Astrocyte of the cerebellum (primary cell): ENCODE measurements at places on chromosomes 5 and 9.

DNA sequence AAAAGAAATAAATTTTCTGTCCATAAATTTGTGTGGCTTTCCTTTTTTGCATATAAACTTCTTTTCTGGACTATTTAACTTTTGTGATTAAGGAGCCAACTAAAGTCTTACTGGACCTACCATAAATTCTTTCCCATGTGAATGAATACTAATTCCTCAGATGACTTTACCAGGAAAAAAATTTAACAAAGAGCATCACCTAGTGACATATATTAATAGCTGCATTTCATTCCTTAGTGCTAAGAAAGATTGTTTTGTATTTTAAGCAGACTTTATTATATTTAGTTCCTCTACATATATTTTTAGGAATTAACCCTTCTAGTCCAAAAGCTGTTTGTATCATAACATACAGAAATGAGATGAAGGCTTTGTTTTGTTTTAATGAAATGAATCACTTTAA lies 64.4 kb downstream of the C9orf85 start:
- DNase-seq: no peak

- DNase-seq: no peak
Measured at GRCh38 chr9:21796768-21797167, 5.7 kb upstream of the MTAP start.

DNA sequence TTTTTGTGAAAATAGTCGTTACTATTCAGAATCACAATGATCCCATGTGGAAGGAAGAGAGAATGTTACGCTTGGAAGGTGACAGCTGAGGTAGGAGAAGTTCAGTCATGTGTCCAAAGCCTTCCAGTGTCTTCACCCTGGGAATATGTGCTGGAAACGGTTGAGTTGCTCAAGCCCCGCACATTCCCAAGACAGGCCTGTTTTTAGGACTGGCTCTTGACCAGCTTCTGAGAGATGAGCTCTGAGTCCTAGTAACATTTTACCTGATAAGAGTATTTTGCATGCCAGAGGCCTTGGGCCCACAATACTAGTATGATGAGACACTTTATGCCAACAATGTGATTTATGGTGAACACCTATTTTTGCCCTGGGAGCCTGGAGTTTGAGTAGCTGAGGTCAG lies 101.7 kb downstream of the LMNB1 start:
- DNase-seq: no peak

DNA sequence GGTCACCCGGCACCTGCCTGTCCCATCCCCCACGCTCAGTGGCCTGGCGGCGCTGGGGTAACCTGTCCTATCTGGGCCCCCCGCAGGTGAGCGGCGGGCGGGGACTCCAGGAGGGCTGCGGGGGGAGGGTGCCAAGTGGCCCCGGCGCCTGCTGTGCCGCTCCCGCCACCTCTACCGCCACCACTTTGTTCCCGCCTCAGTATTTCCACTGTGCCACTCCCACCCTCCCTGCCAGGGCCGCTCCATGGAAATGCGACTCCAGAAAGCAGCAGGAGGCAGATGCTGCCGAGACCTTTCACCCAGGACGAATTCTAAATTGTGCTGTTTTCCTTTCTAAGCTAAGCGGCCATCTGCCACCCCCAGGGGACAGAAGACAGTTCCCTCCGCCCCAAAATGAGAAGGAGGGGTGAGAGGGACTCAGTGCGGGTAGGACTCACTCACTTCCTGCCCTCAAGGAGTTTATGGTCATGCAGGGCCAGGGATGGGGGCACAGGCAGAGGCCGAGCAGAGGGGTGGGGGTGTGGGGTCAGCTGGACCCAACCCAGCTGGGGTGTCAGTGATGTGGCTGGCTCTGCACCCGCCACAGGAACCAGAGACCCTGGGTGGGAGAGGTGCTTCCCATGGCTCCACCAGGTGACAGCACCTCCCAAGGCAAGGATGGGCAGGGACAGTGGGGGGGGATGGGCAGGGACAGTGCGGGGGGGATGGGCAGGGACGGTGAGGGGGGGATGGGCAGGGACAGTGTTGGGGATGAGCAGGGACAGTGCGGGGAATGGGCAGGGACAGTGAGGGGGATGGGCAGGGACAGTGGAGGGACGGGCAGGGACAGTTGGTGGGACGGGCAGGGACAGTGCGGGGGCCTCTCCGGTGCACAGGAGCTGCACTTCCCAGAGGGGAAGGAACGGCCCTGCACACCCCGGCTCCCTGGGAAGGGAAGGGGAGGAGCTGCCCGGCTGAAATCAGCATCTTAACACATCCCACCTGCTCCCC lies 17.8 kb downstream of the NOTCH1 start:
- no peak for DNase-seq

DNA sequence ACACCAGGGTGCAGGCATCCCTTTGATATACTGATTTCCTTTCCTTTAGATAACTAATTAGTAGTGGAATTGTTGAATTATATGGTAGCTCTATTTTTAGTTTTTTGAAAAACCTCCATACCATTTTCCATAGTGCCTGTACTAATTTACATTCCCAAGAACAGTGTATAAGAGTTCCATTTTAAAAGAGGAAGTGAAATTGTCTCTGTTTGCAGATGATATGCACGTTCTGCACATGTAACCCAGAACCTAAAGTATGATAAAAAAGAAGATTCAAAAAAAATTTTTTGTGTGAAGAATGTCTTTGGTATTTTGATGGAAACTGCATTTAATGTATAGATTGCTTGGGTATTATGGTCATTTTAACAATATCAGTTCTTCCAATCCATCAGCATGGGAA lies 424.0 kb upstream of the CCNH start:
- no peak for DNase-seq

GRCh38 chr9:135227641-135228251 lies 140.3 kb downstream of the OLFM1 start:
- no peak for DNase-seq
